Stimulated activated CD4-positive, alpha-beta T cell treated with anti-CD3 and anti-CD28 coated beads, Interleukin-1b, Interleukin-23, amount 100 ng/mL, for 4 hours (primary cell): ENCODE measurements at places on chromosomes 5 and 9.
A peak's percentile ranks its signal among the peaks of the same experiment; 100 is the strongest.

- no peak for DNase-seq
Observed at GRCh38 chr9:29004988-29005387, 1431.7 kb upstream of the C9orf72 start.

- no peak for DNase-seq
Observed at GRCh38 chr5:132056610-132057497, 3.6 kb upstream of the IL3 start.

DNA sequence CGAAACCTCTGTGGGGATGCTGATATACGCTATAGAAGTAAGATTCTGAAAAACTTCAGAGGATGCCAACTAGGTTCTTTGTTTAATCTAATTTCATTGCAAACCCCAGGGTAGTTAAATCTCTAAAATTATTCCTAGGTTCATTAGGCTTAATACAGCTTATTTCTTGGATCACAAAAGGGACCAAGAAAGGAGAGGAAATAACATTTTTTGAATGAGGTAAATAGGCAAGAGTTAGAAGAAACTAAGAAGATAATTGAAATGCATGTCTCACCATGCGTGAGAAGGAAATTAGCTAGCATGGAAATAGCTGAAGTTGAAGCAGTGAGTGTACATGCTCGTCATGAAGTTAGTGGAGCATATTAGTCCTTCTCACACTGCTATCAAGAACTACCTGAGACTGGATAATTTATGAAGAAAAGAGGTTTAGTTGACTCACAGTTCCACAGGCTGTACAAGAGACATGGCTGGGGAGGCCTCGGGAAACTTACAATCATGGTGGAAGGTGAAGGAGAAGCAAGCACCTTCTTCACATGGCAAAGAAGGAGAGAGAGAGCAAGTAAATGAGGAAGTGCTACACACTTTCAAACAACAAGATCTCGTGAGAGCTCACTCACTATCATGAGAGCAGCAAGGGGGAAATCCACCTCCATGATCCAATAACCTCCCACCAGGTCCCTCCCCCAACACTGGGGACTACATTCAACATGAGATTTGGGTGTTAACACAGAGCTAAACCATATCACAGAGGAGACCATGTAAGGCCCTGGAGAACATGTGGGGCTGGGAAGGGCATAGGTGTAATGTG is 125.1 kb upstream of the OSMR start:
- no peak for DNase-seq

DNA sequence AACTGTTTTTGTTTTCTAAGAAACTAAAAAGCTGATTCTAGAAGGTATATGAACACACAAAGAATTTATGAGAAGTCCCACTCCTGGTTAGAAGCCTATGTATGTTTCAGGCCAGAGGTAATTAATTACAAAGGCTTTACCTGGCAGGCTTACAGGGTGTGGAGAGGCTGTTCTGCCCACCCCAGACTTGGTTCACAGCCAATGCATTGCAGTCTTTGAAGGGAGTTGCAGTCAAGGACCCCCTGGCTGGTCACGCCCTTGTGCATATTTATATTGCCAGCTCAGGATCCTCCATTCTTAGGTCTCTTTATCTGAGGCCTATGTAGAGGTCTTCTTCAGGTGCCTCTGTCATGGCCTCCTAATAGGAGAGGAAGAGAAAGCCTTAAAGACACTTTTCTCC is 13.6 kb upstream of the PRSS3 start:
- no peak for DNase-seq

GRCh38 chr9:137406876-137407589 is 15.9 kb downstream of the EXD3 start:
- peak; percentile 63 for DNase-seq

DNA sequence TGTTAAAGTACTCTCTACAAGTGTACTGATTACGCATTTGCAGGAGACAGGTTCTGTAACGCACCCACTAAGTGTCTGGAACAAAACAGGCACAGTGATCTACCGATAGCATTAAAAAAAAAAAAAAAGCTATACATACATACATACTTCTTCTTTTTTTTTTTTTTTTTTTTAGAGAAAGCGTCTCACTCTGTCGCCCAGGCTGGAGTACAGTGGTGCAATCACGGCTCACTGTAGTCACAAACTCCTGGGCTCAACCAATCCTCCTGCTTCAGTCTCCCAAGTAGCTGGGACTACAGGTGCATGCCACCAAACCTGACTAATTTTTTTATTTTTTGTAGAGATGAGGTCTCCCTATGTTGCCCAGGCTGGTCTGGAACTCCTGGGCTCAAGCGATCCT is 7.6 kb downstream of the KIF24 start:
- DNase-seq, result no peak

DNA sequence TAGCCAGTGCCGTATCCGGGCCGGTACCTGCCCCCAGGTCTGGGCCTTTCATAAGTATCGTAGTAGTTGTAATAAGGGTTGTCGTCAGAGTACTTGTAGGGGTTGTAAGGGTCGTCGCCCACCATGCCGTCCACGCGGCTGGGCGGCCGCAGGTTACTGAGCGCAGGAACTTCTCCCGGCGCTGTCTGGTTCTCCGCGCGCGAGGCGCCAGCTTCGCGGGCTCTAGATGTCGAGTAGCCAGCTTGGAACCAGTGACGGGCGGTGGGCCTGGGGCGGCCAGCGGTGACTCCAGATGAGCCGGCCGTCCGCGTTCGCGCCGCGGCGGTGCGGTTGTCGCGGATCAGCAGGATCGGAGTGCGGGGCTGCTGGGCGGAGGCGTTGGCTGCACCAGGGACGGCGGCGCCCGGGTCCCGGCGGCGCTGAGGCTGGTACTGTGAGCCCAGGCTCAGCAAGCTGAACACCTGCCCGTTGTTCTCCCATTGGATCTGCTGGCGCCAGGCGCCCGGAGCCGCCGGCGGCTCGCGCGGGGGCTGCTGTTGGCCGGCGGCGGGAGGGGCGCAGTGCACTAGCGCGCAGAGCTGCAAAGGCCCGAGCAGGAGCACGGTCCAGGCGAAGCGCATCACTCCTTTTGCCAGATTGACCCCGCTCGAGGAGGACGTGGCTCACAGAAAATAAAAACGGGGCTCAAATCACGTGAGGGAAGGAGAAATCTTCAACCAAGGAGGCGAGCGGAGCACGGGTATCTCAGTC is 518 bp downstream of the LOX start:
- no peak for DNase-seq

GRCh38 chr5:60101573-60101972 is 208.0 kb upstream of the PDE4D start:
- DNase-seq, result no peak

DNA sequence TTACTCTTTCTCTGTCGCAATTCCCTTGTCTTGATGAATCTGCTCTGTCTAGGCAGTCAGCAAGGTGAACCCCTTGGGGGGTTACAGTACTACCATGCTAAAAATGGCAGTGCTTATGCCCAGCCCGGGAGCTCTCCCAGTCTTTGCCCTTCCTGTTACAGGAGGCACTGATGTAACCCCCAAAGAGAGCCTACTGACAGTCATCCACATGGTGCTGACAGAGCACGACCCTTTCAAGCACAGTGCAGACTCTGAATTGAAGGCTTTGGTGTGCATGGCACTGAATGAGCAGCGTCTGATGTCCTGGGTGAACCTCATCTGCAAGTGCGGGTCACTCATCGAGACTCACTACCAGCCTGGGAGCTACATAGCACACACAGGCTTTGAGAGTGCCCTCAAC is 34.5 kb upstream of the SLC36A2 start:
- no peak for DNase-seq

DNA sequence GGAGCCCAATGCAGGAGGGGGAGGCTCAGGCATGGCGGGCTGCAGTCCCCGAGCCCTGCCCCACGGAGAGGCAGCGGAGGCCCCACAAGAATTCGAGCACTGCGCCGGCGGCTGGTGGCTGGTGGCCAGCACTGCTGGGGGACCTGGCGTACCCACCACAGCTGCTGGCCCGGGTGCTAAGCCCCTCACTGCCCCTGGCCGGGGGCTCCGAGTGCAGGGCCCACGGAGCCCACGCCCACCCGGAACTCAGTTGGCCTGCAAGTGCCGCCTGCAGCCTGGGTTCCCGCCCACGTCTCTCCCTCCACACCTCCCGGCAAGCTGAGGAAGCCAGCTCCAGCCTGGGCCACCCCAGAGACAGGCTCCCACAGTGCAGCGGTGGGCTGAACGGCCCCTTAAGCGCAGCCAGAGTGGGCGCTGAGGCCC is 780.3 kb downstream of the DTWD2 start:
- no peak for DNase-seq

GRCh38 chr5:65704621-65705239 is 17.2 kb downstream of the SGTB start:
- DNase-seq, result no peak
